ENCODE measurements at places on chromosomes 5 and 9.

DNA sequence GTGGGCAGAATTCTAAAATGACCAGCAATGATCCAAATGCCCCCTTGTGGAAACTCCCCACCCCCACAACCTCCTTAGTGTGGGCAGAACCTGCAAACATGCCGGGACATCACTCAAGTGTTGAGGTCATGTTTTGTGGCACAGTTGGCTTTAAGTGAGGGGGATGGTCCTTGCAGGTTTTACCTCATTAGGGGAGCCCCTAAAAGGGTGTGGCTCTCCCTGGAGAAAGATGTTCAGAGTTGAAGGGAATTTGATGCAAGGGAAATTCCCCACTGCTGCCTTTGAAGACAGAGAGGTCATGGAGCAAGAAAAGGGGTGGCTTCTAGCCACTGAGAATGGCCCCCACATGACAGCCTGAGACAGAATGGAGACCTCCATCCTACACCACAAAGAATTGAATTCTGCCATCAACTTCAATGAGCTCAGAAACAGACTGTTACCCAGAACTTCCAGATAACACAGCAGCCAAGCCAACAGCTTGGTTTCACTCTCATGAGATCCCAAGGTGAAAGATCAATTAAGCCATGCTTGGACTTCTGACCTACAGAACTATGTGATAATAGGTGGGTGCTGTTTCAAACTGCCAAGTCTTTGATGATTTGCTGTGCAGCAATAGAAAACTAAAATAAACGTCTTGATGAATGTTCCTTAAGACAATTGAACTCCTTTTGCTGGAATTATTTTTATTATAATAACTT lies 103.4 kb downstream of the MED10 start:
- ATAC-seq = no peak

GRCh38 chr9:124894035-124894740 lies 32.3 kb downstream of the ARPC5L start:
- ATAC-seq = no peak

DNA sequence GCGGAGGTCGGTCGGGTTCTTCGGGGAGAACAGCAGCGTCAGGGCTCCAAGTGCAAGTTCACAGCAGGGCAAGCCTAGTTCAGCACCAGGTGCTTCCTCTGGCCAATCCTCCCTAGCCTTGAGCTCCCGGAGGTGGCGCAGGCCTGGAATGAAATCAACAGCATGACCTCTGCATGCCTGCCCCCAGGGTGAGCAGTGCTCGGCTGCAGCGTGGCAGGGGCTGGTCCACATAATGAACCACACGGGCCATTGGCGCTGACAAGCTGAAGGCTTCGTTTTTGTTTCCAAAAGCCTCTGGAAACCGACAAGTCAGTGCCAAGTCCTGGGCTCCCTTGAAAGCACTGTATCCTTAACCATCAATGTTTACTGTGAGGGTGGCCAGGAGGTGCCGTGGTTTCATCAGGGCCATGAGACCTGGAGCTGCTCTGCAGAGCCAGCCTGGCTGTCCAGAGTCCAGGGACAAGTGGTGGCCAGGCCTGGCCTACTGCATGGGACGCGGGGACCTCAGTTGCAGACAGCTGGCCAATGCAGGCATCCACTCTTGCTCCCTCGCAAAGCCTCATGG lies 2.1 kb upstream of the INPP5E start:
- no peak for ATAC-seq

DNA sequence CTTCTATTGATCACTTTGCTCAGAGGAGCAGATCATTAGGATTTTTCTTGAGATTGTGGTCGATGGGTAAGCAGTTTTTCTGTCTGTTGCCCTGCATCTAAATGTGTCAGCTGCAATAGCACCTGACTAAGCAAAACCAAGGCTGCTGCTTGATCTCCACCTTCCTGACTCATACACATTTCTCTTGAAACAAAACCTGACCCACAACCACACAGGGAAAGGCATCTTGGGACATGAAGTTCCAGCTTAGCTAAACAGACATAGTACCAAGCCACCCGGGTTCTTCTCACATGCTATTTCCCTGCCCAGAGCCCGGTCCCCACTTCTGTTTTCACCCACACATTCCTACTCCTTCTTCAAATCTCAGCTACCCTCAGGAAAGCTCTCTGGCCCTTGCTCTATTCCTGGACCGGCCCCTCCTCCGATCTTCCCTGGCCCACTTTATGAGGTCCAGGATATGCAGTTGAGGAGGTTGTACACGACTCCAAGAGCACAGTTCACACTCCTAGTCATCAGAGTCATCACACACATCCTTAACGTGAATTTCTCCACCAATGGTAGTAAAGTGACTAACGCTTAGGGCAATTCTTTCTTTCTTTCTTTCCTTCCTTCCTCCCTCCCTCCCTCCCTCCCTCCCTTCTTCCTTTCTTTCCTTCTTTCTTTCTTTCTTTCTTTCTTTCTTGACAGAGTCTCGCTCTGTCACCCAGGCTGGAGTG lies 16.0 kb upstream of the ZBTB43 start:
- ATAC-seq = peak; percentile 72

GRCh38 chr9:84107995-84108394 lies 127.4 kb downstream of the RMI1 start:
- no peak for ATAC-seq

DNA sequence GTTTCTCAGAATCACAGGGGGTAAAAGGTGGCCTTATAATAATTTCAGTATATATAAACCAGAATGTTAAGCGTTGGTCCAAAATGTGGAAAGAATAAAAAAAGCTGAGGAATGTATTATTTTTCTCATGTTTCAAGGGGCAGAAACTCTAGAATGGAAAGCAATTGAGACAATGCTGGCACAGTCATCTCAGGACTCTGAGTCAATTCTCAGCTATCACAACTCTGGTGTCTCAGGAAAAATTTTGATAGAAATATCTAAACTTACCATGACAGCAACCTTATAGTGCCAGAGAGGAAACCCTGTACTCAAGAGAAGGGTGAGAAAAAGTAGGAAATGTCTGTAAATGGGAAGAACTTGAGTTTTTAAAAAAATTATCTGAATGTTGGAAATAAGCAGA lies 1189.4 kb upstream of the NUDT12 start:
- ATAC-seq = no peak

DNA sequence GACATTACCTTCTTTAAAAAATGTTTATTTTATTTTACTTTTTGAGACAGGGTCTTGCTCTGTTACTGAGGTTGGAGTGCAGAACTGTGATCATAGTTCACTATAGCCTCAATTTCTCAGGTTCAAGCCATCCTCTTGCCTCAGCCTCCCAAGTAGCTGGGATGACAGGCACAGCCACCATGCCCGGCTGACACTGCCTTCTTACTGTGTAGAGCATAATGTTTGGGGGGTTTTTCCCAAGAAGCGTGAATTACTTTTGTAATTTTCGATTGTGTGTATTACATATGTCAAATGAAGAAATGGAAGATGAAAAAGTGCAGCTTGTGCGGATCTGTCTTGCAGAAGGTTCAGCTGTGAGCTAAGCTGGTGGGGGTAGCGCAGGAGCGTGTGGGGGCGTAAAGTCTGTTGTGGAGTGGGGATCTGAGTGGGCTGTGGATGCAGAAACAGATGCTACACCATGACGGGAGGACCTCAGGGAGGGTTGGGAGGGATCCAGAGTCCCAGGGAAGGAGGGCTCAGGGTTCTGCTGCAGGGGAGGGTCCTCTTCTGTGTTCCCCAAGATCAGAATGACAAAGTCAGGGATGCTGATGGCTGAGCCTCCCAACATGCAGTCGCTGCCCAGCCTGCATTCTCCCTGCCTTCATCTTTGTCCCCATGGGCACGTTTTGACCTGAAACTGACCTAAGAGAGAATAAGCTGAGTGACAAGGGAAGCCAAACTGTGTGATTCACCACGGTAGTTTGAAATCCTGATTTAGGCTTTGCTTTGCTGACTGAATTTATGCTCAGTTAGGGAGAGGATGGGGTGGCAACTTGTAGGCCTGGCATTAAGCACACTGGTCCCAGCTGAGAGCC lies 6.8 kb upstream of the ANKRD33B start:
- ATAC-seq = no peak

DNA sequence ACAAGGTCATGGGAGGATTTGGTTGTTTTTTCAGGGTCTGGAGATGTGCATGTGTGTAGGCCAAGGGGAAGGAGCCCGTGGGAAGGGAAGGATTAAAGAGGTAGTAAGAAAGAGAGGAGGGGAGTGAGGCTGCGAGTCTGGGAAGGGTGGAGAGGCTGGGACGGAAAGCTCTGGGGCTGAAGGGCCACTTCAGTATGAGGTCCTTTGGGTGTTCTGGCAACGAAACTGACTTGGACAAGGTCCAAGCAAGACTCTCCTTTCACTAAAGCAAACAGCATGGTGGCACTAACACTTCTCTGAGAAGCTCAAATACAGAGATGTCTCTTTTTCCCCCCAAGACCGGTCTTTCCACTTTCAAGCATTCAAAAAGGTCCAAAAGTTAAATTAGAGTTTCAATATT lies 394.5 kb downstream of the ARHGEF28 start:
- no peak for ATAC-seq

GRCh38 chr5:72377910-72378638 lies 57.9 kb downstream of the PTCD2 start:
- ATAC-seq = no peak

GRCh38 chr5:159098603-159099436 lies 896 bp downstream of the EBF1 start:
- ATAC-seq = peak; percentile 55

DNA sequence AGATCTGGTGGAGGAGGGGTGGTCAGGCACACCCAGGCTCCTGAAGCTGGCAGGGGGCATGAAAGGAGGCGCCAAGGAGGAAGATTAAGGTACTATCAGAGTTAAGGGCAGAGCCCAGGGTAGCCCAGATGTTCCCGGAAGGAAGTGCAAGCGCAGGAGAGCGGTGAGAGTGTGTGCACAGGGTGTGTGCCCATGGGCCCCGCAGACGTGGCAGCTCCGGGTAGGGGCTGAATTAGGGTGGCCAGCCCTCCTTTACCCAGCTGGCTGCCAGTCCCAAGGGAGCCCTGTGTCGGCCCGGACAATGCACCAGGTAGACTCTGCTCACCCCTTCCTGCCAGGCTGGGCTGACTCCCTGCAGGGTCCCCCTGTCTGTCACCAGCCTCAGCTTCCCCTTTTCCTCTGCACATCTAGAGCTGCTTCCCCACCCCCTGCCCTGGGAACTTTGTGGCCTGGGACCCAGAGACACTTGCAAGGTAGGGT lies at the start of gene SMIM33:
TSS of gene SMIM33 (plus strand) at position 184 of the 480 bp plus-strand sequence. CDS start at position 302, 118 bp downstream.
- peak; percentile 61 for ATAC-seq

DNA sequence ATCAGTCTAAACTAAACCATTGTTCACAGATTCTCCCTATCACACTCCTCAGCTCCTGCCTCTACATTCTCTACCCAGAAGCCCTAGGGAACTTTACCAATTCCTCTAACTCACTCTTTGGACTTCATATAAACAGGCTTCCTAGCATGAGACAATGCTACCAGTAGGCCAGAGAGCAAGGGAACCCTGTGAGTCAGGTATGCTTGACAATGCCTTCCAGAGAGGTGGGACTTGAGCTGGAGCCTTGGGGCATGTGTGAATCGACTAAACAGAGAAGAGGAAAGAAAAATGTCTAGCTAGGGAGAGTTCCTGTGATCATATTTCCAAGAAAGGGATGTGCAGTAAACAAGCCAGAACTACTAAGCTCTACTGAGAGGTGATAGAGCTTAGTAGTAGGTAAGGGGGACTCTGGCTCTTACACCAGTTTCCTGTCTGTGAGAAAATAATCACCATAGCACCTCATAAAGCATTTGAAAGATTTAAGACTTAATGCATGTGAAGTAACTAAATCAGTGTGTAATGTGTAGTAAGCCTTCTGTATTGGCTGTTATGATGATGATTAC lies 6.4 kb upstream of the RFK start:
- peak; percentile 4 for ATAC-seq

- no peak for ATAC-seq
Observed at GRCh38 chr5:133952729-133953567, 15.5 kb downstream of the C5orf15 start.

DNA sequence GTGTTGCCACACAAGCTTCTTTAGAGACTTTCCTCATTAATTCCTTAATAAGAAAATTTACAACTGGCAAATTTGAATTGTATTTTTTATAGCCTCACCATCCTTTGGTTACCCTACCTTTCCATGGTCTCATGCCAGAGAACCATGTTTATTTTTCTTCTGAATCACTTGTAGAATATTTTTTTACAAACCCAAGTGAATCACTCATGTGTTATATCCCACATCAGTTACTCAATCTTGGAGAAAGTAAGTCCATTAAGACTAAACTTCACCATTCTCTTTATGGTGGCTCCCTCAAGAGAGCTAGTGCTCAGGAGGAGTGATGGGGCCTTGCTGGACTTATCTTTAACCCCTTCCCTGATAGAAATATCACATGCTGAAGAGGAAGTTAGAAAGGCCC lies 128.9 kb downstream of the SUSD1 start:
- ATAC-seq = no peak

DNA sequence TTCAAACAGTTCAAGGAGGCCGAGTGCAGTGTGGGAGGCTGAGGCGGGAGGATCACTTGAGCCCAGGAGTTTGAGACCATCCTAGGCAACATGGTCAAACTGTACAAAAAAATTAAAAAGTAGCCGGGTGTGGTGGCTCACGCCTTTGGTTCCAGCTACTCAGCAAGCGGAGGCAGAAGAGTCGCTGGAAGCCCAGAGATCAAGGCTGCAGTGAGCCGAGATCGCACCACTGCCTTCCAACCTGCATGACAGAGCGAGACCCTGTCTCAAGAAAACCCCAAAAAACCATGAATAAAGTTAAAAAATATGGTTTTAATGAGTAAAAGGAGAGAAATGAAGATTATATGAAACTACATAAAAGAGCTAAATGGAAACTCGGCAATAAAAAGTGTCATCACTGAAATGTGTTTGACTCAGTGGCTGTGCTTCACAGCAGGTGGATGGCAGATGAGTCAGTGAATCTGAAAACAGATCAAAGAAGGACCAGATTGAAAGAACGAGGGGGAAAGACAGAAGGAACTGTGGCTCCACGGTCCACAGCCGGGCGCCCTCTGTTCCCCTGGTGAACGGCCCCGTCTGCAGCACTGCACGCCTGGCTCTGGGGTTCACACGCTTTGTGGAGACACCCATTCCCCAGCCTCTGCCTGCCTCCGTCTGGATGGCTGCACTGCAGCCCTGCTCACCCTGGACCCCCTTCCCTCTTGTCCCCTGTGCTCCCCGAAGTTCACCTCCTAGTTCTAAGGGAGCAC lies 25.1 kb downstream of the EXD3 start:
- peak; percentile 95 for ATAC-seq

DNA sequence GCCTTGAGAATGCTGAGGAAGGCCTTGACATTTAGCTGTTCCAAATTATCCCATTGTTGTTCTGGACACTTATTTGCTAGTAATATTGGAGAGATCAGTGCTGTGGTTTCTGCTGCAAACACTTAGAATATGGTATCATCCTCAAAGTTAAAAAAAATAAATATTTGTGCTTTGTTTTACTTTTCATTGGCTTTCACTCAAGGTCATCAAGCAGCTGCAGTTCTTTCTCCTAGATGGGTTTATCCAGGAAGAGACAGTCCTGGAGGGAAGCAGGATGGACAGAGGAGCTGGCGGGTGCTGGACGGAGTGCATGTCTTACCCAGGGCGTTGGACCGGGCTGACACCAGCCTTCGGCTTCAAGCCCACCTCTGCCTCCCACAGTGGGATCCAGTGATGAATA lies 193.6 kb downstream of the MTRR start:
- ATAC-seq = no peak

GRCh38 chr9:23477908-23478307 lies 348.1 kb downstream of the ELAVL2 start:
- no peak for ATAC-seq

- no peak for ATAC-seq
Observed at GRCh38 chr9:121990600-121991306, 102.4 kb downstream of the TTLL11 start.

- ATAC-seq = no peak
Observed at GRCh38 chr9:35686222-35687203, 3.2 kb downstream of the TPM2 start.

- no peak for ATAC-seq
Observed at GRCh38 chr5:181218795-181219124, 4.3 kb upstream of the TRIM41 start.

- no peak for ATAC-seq
Observed at GRCh38 chr9:133976887-133977286, 15.2 kb downstream of the VAV2 start.

Data from activated CD4-positive, CD25-positive, alpha-beta regulatory T cell treated with anti-CD3 and anti-CD28 coated beads, Interleukin-2, amount 50 U/mL, for 24 hours (primary cell).